Glutamatergic neuron (in vitro differentiated cells): ENCODE measurements at places on chromosomes 12 and 14. TPM values are rescaled to one million over a fixed set of nuclear protein-coding genes. Genes with fewer than 3 reads are reported as not detected.

P2RX7 gene
- total RNA-seq, result not detected

CLEC2A gene
- not detected for total RNA-seq

LYZ gene
- 0.37 TPM for total RNA-seq

PLEKHD1 gene
- 1.3 TPM for total RNA-seq

- DNase-seq, result no peak
These were observed 553.0 kb downstream of the RPS29 start for GRCh38 chr14:49033131-49033530.

GRCh38 chr12:120489018-120489417, 6.9 kb upstream of the DYNLL1 start:
- DNase-seq, result no peak

DNA sequence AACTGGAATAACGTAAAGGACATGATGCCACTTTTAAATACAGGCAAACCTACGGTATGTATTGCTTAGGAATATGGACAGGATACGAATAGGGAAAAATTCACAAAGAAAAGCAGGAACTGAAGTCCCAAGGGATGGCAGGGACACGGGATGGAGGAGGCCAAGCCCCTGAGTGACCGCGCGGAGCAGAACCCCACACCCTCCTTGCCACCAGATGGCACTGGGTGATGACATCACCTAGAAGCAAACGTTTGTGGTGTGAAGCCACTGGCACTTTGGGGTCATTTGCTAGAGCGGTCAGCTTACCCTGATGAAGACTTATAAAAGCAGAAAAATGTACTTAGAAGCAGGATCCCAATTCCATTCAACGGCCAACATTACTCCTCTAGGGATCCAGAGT, 9.4 kb downstream of the DHX37 start:
- peak; percentile 46 for DNase-seq
